Suppressor macrophage treated with lipopolysaccharide for 4 hours (primary cell): ENCODE measurements at places on chromosomes 4 and X.

- no peak for DNase-seq
These were observed 116.4 kb downstream of the AFF1 start for GRCh38 chr4:87051121-87051713.

DNA sequence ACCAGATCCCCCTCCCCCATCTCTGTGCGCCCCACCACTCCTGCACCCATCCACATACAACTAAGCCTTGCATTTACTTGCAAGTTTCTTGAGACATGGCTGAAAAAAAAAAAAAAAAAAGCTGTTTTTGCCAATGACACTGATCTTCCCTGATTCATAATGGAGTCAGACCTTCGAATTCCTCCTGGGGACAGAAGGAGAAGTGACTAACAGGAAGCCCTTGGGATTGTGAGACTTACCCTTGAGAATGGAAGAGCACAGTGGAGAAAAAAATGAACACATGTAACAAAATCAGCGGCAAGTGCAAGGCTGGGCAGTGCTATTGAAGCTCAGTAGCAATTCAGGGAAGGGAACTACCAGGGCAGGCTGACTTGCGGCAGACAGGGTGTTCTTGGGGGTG lies 288.4 kb downstream of the BCOR start:
- DNase-seq: peak; percentile 63

DNA sequence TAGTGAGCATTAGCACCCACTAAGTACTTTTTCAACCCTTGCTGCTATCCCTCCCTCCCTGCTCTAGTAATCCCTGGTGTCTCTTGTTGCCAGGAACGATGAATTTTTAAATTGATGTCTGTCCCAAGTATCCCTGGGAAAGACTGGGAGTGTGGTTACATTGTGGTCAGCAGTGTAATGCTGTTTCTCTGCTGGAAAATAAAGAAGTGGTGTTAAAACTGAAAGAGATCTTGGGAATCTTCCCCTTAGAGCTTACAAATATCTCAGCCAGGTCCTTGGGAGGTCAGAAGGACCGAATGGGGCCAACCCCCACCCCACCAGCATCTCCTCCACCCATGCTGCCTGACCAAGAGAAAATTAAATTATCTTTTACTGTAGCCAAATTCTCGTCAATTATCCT lies 174.5 kb upstream of the MXRA5 start:
- no peak for DNase-seq

- no peak for DNase-seq
These were observed 13.9 kb upstream of the CT47A1 start for GRCh38 chrX:120999413-120999812.
